ENCODE measurements at places on chromosomes 3 and 15.

- no peak for DNase-seq
- H3K27me3 ChIP-seq, result no peaks in the 10 kb centered on the region
- no peaks in the 10 kb centered on the region for H3K36me3 ChIP-seq
- H3K4me3 ChIP-seq, result no peak overlapping the region
These were observed 24.5 kb downstream of the ABHD6 start for GRCh38 chr3:58261954-58262666.

DNA sequence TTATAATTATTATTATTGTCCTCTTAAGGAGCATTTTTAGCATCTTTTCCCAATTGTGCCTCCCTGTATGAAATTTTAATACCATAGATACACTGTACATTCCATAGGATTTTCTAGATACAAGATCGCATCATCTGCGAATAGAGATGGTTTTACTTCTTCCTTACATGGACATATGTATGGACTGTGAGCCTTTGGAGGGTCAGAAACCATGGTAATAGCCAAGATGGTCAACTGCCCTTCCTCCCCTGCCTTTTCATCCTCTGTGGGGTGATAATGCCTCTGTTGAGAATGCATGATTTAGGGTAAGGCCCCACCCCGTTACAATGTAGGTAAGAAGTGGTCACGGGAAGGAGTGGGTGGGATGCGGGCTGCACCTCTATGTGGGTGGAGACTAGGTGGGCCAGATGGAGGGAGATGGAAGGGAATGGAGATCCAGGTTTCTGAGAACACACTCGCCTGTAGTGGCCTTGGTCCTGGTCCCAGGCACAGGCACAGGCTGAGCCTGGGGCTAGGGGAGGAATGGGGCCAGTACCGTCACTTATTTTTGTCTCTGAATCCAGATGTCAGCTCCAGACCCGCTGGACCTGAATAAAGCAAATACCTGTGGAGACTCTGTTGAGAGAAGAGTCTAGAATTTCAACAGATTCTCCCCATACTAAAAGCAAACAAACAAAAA, 31.7 kb downstream of the GOLGA6A start:
- peaks cover 14% of the 10 kb centered on the region for H3K4me1 ChIP-seq
- no peaks in the 10 kb centered on the region for H3K27me3 ChIP-seq
- no peak for DNase-seq
- H3K4me3 ChIP-seq, result no peak overlapping the region
- peak overlapping the region; percentile 75 for H3K27ac ChIP-seq
- no peaks in the 10 kb centered on the region for H3K36me3 ChIP-seq

DNA sequence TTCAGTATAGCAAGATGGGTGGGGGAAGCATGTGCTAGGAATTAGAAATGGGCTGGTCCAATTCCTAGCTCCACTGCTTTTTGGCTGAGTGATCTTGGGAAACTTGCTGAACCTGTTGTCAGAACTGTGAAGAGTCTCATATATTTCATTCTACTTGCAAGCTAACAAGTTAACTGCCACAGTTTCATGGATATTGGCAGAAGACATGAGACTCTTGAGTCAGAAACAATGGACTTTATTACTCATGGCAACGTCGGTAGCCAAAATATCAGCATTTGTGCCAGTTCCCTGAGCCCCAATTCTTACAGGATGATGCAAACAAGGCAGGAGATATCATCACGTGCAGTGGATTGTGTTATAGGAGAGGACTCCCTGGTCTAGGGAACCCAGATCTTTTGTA, 26.6 kb upstream of the PLAAT1 start:
- H3K27ac ChIP-seq, result no peak overlapping the region
- DNase-seq, result no peak
- no peak overlapping the region for H3K4me3 ChIP-seq
- no peaks in the 10 kb centered on the region for H3K4me1 ChIP-seq

- no peak for DNase-seq
- no peak overlapping the region for H3K4me3 ChIP-seq
- H3K4me1 ChIP-seq, result peaks cover 7% of the 10 kb centered on the region
- no peak overlapping the region for H3K27ac ChIP-seq
- H3K36me3 ChIP-seq, result no peaks in the 10 kb centered on the region
These were observed 190.7 kb downstream of the LSAMP start for GRCh38 chr3:116254541-116254940.

DNA sequence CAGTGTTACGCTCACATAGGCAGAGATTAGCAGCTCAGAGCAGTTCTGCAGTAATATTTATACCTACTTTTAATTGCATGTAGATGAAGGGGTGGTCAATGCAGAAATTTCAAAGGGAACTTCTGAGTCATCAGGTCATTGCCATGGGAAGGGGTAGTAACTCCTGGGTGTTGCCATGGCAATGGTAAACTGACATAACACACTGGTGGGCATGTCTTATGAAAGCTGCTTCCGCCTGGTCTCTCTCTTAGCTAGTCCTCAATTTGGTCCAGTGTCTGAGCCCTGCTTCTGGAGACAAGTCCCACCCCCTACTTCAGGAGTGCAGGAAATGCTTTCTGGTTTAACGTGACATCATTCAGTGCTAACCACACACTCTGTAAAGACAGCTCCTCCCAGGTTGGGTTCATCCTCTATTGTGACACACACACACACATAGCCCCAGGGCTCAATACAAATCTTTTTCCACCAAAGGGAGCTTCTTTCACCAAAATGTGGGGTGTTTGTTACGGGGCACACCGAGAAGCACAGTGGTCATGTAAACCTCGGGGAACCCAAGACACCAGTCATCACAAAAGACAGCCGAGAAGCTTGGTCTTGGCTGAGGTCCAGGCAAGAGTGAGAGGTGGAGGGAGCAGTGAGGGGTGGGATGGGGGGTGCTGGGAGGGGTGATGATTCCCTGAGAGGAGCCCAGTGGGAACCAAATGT, 74.5 kb downstream of the TLE3 start:
- no peak for DNase-seq
- H3K36me3 ChIP-seq, result no peaks in the 10 kb centered on the region
- no peak overlapping the region for H3K4me3 ChIP-seq
- peak overlapping the region; percentile 27 for H3K27ac ChIP-seq
- peaks cover 34% of the 10 kb centered on the region for H3K4me1 ChIP-seq
- H3K27me3 ChIP-seq, result no peaks in the 10 kb centered on the region

- H3K27ac ChIP-seq, result no peak overlapping the region
- H3K4me1 ChIP-seq, result no peaks in the 10 kb centered on the region
- H3K36me3 ChIP-seq, result no peaks in the 10 kb centered on the region
- H3K4me3 ChIP-seq, result no peak overlapping the region
- no peak for DNase-seq
These were observed 218.1 kb downstream of the NLGN1 start for GRCh38 chr3:173615661-173616060.

- H3K4me1 ChIP-seq, result no peaks in the 10 kb centered on the region
- no peaks in the 10 kb centered on the region for H3K27me3 ChIP-seq
- no peak overlapping the region for H3K27ac ChIP-seq
- no peaks in the 10 kb centered on the region for H3K36me3 ChIP-seq
- no peak overlapping the region for H3K4me3 ChIP-seq
These were observed 666.5 kb downstream of the SQOR start for GRCh38 chr15:46301291-46301690.

DNA sequence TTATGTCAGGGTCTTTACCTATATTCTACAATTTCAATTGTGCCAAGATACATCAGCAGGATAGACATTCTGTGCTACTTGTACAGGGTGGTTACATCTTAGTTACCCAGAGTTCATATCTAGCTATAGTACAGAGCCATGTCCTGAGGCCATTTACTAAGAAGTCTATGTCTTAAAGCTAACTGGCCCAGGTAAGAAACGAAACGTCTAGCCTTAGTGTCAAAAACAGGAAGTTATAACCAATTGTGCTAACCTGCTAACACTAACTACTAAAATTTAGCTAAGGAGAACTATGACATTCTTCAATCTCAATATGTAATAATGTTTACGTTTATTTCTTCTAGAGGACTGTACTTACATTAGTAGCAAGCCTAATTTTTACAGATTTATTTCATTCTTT, 717.2 kb upstream of the UBE2E2 start:
- no peak overlapping the region for H3K4me3 ChIP-seq
- H3K27ac ChIP-seq, result no peak overlapping the region
- H3K36me3 ChIP-seq, result no peaks in the 10 kb centered on the region
- no peak for DNase-seq
- no peaks in the 10 kb centered on the region for H3K4me1 ChIP-seq
- H3K27me3 ChIP-seq, result no peaks in the 10 kb centered on the region

DNA sequence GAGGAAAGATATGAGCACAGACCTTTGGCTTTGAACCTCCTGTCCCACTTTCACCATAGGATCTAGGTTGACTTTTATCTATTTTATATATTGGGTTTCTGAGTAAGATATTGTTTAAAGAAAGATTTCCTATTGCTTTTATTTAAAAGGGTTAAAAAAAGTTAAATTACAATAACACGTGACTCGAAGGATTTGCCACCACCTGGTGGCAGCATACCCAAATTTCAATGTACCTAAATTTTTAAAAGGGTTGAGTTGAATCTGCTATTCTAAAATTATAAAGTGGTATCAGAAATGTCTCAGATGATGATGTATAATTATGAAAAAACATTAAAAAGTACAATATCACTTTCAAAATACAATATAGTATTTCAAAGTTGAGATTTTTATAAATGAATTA, 368.4 kb downstream of the MECOM start:
- no peaks in the 10 kb centered on the region for H3K4me1 ChIP-seq
- DNase-seq, result no peak
- H3K4me3 ChIP-seq, result no peak overlapping the region
- H3K27ac ChIP-seq, result no peak overlapping the region
- no peaks in the 10 kb centered on the region for H3K36me3 ChIP-seq

DNA sequence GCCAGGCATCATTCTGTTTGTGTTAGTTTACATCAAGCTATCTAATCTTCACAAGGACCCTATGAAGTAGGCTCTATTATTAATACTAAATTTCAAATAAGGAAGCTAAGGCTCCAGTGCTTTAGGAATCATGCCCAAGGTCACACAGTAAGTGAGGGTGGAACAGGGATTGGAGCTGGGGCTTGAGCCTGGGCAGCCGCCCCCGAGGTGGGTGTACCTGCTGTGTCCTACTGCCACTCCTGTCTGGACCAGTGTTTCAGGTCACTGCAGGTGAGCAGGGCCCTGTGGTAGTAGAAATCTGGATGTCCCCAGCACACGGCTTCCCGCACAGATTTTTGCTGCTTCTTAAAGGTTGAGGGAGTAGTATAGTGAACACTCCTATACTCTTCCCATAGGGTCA, 6.5 kb downstream of the KLF13 start:
- no peaks in the 10 kb centered on the region for H3K36me3 ChIP-seq
- peak overlapping the region; percentile 58 for H3K27ac ChIP-seq
- H3K27me3 ChIP-seq, result no peaks in the 10 kb centered on the region
- peaks cover 78% of the 10 kb centered on the region for H3K4me1 ChIP-seq

- H3K27ac ChIP-seq, result no peak overlapping the region
- no peak for DNase-seq
- H3K27me3 ChIP-seq, result no peaks in the 10 kb centered on the region
- no peaks in the 10 kb centered on the region for H3K36me3 ChIP-seq
- no peak overlapping the region for H3K4me3 ChIP-seq
These were observed 236.6 kb downstream of the FGF12 start for GRCh38 chr3:192490720-192491119.

DNA sequence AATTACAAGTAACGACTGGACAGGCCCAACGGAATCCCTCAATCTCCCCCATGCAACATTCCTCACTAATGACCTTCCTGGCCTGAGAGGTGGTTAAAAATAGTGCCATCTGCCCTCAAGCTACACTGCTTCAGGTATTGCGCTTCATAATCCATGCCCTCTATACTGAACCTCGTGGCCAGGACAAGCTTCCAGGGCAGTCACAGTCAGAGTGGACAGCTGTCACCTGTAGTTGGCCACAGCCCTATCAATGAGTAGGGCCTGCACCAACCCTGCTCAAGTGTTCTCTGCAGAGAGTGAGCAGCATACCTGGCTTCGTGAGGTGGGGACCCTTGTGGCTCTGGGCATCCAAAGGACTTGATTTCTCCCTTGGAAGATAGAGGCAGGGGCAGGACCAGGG, 46.9 kb upstream of the SEMA4B start:
- H3K4me1 ChIP-seq, result peaks cover 8% of the 10 kb centered on the region
- no peaks in the 10 kb centered on the region for H3K36me3 ChIP-seq
- H3K27me3 ChIP-seq, result no peaks in the 10 kb centered on the region
- H3K4me3 ChIP-seq, result no peak overlapping the region
- DNase-seq, result no peak

- H3K27me3 ChIP-seq, result no peaks in the 10 kb centered on the region
- H3K27ac ChIP-seq, result no peak overlapping the region
- no peaks in the 10 kb centered on the region for H3K4me1 ChIP-seq
- no peaks in the 10 kb centered on the region for H3K36me3 ChIP-seq
- no peak overlapping the region for H3K4me3 ChIP-seq
- DNase-seq, result no peak
These were observed 422.2 kb downstream of the MAGI1 start for GRCh38 chr3:65616563-65616962.

GRCh38 chr3:127625821-127626220, 3.2 kb upstream of the PODXL2 start:
- H3K27ac ChIP-seq, result no peak overlapping the region
- H3K4me3 ChIP-seq, result no peak overlapping the region
- DNase-seq, result no peak
- H3K27me3 ChIP-seq, result no peaks in the 10 kb centered on the region

GRCh38 chr3:48656841-48657281, 5.8 kb downstream of the CELSR3 start:
- H3K27ac ChIP-seq, result no peak overlapping the region
- H3K27me3 ChIP-seq, result no peaks in the 10 kb centered on the region
- H3K36me3 ChIP-seq, result no peaks in the 10 kb centered on the region
- peak overlapping the region; percentile 66 for H3K4me3 ChIP-seq
- no peak for DNase-seq

- no peak for DNase-seq
- no peak overlapping the region for H3K27ac ChIP-seq
- H3K27me3 ChIP-seq, result no peaks in the 10 kb centered on the region
- peaks cover 10% of the 10 kb centered on the region for H3K4me1 ChIP-seq
These were observed 505.2 kb downstream of the SHQ1 start for GRCh38 chr3:72343078-72343477.

DNA sequence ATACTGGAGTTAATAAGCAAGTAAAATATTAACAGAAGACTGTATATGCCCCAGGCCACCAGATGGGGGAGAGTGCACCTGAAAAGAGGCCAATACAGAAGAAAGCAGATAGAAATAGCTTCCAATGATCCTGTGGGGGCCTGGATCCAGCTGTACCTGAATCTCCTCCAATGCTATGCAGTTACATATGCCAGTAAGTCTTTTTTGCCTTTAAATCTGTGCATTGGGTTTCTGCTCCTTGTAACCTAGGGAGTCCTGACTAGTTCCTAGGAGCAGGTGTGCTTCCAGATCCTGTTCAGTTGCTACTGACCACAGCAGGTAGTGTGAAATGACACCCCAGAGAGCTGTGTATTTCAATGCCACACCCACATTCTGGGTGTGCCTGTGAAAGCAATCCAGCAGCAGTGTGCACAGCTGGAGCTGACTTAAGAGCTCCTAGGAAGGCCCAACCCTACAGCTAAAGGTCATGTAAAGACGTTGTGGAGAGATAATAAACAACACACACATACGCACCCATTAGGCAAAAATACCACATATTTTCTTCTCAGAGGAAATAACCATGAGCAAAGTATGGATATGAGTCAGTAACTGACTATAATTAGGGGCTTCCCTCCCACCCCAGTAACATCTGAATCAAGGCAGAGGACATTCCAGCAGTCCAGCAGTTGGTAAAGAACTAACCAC, 62.2 kb upstream of the AKAP13 start:
- no peaks in the 10 kb centered on the region for H3K4me1 ChIP-seq
- H3K27me3 ChIP-seq, result no peaks in the 10 kb centered on the region
- H3K27ac ChIP-seq, result no peak overlapping the region
- DNase-seq, result no peak
- H3K4me3 ChIP-seq, result no peak overlapping the region

Measured in testis (tissue), 5 donors.